Fibroblast of skin of right quadriceps (primary cell): ENCODE measurements at places on chromosomes 7 and 10.
A peak's percentile ranks its signal among the peaks of the same experiment; 100 is the strongest.

GRCh38 chr7:76302347-76303201 lies at the start of gene HSPB1:
TSS of gene HSPB1 (plus strand) at chr7:76302673. CDS start at chr7:76302713, 40 bp downstream.
- DNase-seq: peak; percentile 92

DNA sequence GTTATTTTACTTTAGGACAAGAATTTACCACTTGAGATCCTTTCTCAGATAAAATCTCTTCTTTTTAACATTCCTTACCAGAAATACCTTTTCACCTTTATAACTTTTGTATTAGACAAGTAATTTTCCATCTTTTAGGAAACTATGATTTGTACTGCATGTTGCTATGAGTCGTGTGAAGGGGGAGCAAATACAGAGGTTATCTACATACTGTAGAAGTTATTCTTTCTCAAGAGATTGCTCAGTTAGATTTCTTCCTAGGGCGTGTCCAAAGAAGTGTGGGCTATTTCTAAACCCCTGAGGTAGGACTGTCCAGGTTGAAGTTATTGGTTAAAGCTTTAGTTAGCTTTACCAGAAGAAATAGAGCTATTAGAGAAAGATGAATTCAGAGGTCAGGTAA lies 30.2 kb upstream of the ARHGAP12 start:
- DNase-seq: no peak

GRCh38 chr10:114519306-114519669 lies 115.0 kb upstream of the AFAP1L2 start:
- peak; percentile 12 for DNase-seq

DNA sequence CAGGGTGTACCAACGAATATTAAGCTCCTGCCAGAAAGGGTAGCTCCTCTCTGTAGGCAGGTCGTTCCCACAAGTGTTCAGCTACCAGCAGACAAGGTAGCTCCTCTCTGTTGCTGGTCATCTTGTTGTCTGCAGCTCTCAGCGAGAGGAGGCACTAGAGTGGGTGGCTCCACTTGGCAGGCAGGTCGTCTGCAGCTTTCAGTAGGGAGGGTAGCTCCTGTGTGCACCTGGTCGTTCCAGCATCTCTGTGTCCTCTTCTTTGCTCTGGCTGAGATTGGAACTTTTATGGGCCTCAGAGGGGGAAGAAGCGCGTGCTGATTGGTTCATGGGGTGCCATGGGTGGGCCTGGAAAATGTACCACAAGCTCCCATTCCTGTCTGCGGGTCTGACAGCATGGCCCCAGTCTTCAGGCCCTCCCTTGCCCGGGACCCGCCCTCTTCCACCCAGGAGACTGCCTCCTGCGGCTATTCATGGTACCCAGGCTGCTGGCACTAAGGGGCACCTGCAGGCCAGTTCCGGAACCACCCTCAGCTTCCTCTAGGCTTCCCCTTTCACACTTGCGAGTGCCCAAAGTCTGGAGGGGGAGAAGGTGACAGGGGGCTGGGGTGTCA lies 63.9 kb upstream of the CACNA2D1 start:
- DNase-seq: no peak

DNA sequence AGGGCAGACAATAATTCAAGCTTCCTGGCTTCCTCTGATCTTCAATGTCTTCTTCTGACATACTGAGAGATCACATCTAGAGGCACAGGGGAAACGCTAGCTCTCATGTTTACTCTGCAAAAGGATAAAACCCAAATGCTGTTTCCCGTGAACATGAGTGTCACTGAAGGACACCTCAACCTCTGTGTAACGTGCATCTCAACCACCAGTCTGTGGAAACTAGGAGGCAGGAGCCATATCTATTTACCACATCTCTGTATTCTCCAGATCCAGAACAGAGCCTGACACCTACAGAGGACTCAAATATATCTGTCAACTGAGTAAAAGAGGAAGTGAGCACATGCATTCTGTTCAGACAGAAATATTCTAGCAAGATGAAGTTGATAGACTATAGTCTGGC lies 140.3 kb upstream of the TARP start:
- no peak for DNase-seq

DNA sequence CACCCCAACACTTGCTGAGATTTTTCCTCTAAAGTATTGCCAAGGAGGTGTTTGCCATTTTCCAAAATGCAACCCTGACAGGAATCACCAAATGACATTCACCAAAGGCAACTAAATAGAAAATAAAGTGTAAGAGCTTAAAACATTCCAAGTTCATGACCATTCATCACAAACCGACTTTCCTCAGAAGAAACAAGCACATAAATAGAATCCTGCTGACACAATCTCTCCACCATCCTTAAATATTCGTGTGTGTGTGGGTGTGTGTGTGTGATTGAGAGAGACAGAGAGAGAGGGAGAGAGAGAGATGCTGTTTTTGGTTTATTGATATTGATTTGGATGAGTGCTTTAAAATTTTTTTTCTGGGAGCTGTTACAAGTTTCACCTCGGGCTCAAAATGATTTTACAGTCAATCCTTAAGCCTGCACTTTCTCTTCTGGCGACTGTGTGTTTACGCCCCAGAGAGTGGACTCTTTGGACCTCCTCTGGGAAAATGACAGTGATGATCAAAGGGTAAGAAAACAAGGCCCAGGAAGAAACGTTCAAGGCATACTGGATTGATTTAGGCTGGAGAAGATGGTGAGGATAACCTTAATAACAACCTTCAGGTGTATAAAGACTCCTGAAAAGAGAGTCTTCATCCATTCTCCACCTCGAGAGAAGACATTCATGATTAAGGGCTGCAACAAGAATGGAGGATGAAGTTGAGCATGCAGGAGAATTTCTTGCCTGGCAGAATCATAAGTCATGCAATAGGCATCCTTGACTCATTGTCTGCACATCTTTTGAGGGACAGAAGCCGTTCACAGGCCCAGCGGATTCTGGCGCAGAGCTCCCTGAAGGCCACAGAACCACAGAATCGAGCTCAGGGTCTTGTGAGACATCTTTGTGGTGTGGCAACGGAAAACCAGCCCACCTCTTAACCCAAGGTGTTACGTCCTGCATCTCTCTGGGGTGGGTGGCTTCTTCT lies 104.4 kb upstream of the FGFR2 start:
- DNase-seq: peak; percentile 79
